ENCODE measurements at places on chromosomes 7 and 10.

- DNase-seq: no peak
These were observed 1.5 kb downstream of the GIMAP1 start for GRCh38 chr7:150717814-150718420.

DNA sequence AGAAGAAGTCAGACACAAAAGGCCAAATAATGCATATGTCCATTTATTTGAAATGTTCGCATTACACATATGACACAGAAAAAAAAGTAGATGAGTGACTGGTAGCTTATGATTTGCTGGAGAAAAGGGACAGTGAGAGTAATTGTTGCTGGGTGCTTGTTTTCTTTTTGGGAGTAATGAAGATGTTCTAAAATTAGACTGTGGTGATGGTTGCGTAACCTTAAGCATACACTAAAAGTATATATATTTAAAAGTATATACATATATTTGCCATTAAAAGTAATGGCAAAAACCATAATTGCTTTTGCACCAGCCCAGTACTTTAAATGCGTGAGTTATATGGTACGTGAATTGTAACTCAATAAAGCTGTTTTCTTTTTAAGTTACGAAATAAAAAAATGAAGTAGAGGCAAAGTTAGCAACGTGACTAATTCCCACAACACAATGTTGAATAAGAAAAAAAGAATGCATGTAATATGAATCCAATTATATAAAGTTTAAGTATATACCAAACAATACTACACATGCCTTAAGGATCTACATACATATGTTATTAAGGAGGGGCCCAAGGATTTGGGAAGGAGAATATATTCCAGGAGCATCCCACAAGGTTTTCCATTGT is 360.4 kb upstream of the CELF2 start:
- DNase-seq: no peak

DNA sequence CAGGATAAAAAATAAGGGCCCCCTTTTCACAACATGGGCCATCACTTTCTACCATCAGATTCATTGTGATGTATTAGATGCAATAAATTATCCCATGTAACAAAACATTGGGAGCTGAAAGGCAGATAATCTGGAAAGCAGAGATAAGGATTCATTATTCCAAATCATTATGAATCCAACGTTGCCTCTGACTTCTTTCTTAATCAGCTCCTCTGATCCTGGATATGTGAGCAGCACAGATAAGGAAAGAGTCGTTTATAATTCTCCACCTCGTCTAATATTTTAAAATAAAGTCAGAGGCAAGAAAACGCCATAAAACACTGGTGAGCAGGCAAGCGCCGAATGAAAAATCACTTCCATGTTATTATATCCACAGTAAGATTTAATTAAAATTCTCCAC is 13.8 kb upstream of the GATA3 start:
- no peak for DNase-seq

- DNase-seq: no peak
These were observed 318.7 kb downstream of the BBS9 start for GRCh38 chr7:33448035-33448434.

GRCh38 chr10:18178854-18179483 is 38.7 kb downstream of the CACNB2 start:
- DNase-seq: no peak

All from caudate nucleus (tissue), 63 donors.